ENCODE measurements at places on chromosomes 1 and 21. TPM values are rescaled to one million over a fixed set of nuclear protein-coding genes. Genes with fewer than 3 reads are reported as not detected.

GRCh38 chr1:150575072-150575489, 4.3 kb downstream of the MCL1 start:
- DNase-seq = no peak

- DNase-seq = no peak
Measured at GRCh38 chr1:30171537-30172298, 551.7 kb downstream of the MATN1 start.

DNA sequence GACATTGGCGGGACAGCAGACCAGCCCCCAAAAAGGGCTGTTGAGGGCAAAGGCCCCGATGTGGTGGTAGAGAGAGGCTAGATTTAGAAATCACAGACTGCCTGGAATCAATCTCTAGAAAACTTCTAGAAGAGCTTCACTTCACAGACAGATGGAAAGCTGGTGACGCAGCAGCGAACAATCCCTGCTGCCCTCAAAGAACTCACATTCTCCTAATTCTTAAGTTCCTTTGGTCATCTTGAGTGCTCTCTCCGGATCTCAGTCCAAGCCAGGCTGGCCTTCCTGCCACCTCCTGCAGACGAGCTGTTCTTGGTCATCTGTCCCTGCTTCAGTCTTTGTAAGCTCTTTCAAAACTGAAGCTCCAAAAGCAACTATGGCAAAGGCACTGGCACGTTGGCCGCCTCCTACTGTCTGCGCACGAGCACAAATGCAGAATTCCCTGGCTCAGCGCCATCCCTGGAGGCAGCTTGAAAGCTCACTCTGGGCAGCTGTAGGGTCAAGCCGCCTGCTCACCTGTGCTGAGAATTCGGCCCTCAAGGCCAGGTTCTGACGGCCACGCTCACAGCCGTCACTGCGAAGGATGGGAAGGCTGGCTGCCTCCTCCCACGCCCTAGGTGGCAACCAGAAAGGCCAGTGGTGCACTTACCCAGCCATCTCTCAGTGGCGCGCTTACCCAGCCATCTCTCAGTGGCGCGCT, 110.6 kb downstream of the NPHP4 start:
- no peak for DNase-seq

DNA sequence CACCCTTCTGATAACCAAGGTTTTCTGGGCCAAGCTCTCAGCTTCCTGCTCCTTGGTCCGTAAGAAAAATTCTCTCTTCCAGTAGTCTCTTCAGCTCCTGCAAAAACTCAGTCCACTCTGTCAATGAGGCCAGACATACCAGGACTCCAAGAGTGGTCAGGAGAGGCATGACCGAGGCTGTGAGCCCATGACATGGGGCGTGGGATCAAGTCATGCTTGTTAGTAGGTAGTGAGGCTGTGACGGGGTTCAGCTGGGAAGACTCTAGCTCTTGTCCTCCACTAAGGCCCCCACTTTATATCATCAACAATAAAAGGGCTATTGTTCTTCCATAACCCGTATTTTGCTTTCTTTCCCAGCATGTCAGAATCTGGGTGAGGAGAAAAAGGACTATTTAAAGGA, 10.1 kb upstream of the HCRTR1 start:
- no peak for DNase-seq

- DNase-seq = no peak
Measured at GRCh38 chr1:159968901-159969300, 14.9 kb upstream of the SLAMF9 start.

DNA sequence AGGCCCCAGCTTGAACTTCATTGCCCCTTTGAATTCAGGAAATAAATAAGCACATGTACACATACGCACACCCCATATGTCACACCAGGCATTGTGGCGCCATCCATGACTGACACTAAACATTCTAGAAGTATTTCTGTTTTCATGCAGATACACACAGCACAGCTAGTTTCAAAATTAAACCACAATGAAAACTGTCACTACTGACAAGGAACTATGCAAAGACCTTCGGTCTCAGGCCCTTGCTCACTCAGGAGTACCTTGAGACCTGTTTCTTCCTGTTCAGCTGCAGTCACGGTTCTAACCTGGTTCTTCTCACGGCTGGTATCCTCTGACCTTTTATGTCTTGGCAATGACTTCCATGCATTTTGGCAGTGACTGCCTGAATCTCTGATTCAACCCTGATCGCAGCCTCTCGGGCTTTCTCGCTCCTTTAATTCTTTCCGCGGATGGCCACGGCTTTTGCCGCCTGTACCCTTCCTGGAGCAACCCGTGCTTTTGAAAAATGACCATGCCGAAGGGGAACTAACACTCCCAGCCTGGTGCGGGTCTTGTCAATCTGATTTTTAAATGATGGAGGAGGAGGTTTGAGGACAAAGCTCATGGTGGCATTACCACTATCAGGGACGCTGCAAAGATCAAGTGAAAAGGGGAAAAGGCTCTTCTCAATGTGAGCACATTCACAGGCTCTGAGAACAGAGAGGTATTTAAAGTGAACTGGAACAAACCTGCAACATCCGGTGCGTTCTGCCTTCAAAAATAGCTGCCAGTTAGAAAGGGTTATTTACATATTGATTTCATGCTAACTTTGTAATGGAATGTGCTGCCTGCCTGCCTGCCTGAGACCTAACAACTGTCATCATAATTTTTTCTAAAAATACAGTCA, 384.6 kb downstream of the RRAGC start:
- DNase-seq = no peak

GRCh38 chr1:231395998-231396390, 26.1 kb downstream of the EGLN1 start:
- no peak for DNase-seq

DNA sequence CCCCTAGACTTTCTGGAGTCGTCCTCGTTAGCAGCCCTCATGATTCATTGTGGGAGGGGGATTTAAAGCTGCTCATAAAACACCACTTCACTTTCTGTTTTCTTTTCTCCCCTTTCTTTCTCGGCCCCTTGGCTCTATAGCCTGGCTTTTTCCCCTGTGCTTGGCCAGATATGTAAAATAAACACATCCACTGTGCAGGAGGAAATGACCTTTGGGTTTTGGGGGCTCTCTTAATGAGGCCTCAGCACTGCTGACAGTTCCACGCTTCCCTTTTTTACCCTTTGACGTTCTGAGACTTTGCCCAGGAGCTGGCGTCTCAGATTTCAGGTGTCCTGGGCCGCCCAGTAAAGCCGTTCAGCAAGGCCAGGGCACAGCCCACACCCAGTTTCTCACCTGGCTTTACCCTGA, 65.7 kb downstream of the RUNX3 start:
- DNase-seq = no peak

GRCh38 chr1:44812822-44813543, 4.7 kb downstream of the BTBD19 start:
- DNase-seq = no peak

- DNase-seq = no peak
Measured at GRCh38 chr1:229283183-229283611, 12.3 kb downstream of the RAB4A start.

DNA sequence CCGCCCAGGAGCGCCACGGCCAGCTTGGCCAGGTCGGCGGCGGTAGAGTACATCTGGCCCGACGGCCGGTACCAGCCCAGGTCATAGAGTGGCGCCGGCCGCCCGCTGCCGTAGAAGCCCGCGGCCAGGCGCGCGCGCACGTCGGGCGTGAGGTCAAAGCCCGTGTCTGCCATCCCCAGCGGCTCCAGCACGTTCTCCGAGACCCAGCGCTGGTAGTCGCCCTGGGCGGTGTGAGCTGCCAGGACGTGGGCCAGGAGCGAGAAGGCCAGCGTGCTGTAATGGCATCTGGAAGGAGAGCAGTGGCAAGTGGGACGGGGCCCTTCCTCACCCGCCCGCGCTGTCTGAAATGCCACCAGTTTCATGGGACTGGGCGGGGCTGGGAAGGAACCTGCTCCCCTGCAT, 18.9 kb downstream of the LACTBL1 start:
- DNase-seq = no peak

GRCh38 chr1:56432166-56432971, 147.0 kb downstream of the PLPP3 start:
- DNase-seq = no peak

GRCh38 chr1:46523496-46524353, 27.7 kb downstream of the KNCN start:
- DNase-seq = no peak

GRCh38 chr1:154912755-154913154, 23.8 kb downstream of the PMVK start:
- no peak for DNase-seq

DNA sequence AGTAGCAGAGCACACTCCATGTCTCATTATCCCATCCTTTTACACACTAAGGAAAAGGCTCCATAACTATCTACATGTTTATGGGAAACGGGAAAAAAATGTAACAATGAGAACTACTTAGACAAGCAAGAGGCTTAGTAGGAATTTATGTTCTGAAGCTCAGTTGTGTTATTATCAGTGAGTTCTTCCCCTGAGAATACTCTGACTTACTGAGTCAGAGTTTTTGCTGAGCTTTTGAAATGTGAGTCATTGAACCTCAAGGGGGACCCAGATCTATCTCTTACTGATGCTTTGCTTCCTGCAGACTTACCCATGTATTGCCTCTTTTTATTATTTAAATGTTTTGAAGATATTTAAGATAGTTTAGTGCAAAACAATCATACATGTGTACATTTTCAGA, 20.1 kb downstream of the CFHR5 start:
- peak; percentile 12 for DNase-seq

- DNase-seq = no peak
Measured at GRCh38 chr1:32818804-32819541, 1.5 kb downstream of the S100PBP start.

- peak; percentile 51 for DNase-seq
Measured at GRCh38 chr1:185409763-185410528, 92.9 kb upstream of the IVNS1ABP start.

The OR2T2 gene
- total RNA-seq = not detected

The LAMC2 gene
- 27.6 TPM for total RNA-seq

The KRTAP13-2 gene
- total RNA-seq = not detected

The LIPI gene
- not detected for total RNA-seq

The CA14 gene
- not detected for total RNA-seq

The PRAMEF6 gene
- not detected for total RNA-seq

Data from fibroblast of villous mesenchyme (primary cell).